ENCODE measurements at places on chromosomes 5 and 9. TPM values are rescaled to one million over a fixed set of nuclear protein-coding genes. Genes with fewer than 3 reads are reported as not detected.

Gene PFN3
- not detected for total RNA-seq

DNA sequence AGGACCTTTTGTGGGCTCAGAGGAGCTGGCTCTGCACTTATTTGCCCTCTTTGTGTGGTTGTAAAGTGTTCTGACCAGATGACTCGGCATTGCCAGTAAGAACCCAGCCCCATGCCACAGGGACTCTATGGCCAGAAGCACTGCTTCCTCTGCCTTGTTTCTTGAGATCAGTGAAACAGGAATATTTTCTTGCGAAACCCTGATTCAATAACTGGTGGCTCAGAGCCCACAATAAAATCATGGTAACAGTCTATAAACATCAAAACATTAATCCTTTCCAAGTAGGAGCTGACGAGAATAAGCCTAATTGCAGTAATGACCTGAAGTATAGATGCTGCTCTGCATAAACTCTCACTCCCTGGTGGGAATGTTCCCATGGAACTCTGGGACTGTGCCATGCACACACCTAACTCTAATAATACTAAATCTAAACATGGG, 344.3 kb downstream of the ZNF608 start:
- DNase-seq = no peak

DNA sequence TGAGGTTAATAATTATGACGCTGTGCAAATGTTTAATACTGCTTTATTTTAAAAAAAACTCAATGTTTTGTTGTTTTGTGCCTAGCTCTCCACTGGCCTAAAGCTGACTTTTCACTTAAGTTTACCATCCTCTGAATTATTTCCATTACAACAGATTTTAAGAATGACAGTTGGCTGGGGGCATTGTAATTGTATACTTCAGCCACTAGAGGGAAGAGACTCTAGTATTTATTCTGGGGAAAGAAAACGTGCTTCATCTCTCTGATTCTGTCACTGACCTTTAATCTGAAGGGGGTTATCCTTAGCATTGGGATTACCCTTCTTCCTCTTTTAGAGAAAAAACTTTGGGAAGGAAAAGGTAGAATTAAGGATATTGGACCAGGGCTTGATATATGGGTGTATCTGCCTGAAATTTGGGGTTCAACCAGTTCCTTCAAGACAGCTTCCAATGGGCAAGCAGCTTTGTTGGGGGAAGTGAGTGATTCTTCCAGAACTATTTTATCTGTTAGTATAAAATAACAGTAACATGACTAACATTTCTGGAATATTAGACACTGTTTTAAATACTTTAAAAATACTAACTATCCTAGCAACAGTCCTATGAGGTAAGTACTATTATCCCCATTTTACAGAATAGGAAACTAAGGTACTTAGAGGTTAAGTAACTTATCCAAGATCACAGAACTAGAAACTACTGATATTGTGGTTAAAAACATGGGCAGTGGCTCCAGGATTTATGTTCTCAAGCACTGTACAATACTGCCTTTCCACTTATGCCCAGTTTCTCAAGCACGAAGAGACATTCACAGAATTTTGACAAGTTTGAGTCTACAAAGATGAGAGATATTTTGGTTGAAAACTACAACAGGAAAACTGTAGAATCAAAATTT, 208.4 kb downstream of the CD180 start:
- DNase-seq = no peak

GRCh38 chr9:87503927-87504326, 6.3 kb downstream of the DAPK1 start:
- no peak for DNase-seq

- peak; percentile 89 for DNase-seq
Measured at GRCh38 chr9:124617477-124618141, 110.4 kb upstream of the NR5A1 start.

GRCh38 chr5:57441557-57441956, 41.1 kb downstream of the ACTBL2 start:
- no peak for DNase-seq

DNA sequence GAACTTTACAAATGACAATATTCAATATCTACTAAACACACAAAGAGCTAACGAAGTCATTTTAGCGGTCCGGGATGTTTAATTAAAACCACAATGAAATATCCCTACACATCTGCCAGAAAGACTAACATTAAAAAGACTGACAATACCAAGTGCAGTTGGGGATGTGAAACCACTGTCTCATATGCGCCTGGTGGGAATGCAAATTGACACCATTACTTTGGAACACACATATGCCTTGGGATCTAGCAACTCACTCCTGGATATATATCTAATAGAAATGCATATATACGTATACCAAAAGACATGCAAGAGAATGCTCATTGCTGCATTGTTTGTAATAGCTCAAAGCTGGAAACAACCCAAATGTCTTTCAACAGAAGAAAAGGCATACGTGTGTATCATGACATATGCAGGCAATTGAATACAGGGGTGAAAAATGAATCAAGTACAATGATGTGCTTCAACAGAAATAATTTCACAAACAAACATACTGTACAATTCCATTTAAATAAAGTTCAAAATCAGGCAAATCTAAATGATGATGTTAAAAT, 153.3 kb downstream of the CARTPT start:
- DNase-seq = no peak

DNA sequence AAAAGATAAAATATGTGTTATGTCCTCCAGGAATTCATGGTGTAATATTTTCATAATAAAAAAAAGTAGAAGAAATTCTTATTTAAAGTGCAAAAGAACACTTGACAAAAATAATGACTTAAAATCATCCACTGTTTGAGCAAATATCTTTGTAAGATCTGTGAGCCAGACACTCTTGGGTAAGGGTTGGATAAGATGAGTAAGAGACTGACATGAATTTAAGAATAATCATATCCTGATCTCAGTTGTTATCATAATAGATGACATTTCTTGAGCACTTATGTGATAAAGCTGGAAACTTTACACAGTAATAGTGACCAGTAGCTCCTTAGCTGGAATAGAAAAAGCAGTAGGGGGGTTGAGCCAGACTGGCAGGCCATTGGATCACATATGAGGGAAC, 40.0 kb upstream of the ADRB2 start:
- no peak for DNase-seq

- no peak for DNase-seq
Measured at GRCh38 chr5:43680286-43680685, 77.3 kb downstream of the NNT start.

Gene SPOCK1
- 52.4 TPM for total RNA-seq

DNA sequence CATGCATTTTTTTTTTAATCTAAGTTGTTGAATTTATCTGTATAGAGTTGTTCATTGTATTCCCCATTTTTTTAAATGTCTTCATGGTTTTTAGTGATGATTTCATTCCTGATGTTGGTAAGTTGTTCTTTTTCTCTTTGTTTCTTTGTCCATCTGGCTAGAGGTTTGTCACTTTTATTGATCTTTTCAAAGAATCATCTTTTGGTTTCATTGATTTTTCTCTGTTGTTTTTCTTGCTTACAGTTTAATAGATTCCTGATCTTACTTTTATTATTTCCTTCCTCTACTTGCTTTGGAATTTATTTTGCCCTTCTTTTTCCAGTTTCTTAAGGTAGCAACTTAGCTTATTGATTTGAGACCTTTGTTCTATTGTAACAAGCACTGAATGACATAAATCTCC, 114.2 kb downstream of the AOPEP start:
- DNase-seq = no peak

GRCh38 chr5:76546497-76547102, 76.6 kb downstream of the F2RL2 start:
- no peak for DNase-seq

DNA sequence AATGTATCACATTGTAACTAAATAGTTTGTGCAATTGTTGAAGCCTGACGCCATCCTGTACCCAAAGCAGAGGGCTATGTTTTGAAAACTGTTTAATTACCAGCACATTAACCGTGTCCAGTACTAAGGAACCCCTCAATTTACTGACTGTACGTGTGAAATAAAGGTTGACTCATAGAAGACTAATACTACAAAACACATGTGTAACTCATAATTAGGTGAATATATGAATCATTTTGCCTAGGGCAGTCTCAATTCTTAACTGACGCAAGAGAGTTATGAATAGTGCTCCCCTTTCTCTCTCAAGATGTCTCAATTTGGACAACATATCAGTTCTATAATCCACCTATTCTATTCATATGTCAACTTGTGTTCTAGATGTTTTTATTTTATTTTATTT, 558.4 kb downstream of the PRDM9 start:
- DNase-seq = no peak

Gene SEMA6A
- total RNA-seq = 35.4 TPM

GRCh38 chr5:141574122-141574510, 44.7 kb downstream of the DIAPH1 start:
- no peak for DNase-seq

Gene ADRB2
- 6.7 TPM for total RNA-seq

DNA sequence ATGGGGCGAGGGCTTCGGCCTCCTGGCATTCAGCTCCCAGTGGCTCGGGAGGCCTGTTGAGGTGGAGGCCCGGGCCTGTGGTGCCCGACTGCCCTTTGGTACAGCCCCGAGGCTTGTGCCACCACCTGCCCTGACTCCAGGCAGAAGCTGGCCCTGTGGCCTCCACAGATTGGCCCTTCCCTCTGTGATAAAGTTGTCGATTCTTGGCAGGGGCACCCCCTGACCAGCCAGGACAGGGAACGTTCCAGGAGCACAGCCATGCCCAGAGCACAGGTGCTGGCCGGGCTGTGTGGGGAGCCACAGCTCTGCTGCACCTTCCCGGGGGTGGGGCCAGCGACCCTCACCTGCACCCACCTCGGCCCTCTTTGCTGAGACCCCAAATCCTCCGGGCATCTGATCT, 32.7 kb downstream of the SLC6A18 start:
- no peak for DNase-seq

Gene ACTBL2
- not detected for total RNA-seq

Gene AK8
- 1.6 TPM for total RNA-seq

DNA sequence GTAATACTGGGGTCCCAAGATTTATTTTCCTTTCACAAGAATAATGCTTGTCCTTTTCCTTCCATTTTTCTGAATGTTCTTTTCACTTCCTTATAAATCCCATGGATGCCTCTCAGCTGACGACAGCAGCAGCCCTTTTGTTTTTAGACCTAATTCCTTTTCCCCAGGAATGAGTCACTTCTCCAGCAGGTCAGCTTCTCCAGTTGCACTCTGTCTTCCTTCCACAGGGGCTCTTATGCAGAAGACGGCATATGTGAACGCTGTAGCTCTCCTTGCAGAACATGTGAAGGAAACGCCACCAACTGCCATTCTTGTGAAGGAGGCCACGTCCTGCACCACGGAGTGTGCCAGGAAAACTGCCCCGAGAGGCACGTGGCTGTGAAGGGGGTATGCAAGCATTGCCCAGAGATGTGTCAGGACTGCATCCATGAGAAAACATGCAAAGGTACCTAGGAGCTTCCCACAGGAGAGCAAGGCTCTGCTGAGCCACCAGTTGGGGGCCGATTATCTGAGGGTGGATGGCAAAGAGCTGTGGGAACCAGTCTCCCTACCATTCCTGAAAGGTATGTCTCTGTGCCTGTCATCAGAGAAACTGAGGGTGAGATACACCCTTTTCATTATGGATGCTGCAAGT, 72.9 kb downstream of the RFK start:
- DNase-seq = no peak

Gene CCDC183
- total RNA-seq = 2.5 TPM

DNA sequence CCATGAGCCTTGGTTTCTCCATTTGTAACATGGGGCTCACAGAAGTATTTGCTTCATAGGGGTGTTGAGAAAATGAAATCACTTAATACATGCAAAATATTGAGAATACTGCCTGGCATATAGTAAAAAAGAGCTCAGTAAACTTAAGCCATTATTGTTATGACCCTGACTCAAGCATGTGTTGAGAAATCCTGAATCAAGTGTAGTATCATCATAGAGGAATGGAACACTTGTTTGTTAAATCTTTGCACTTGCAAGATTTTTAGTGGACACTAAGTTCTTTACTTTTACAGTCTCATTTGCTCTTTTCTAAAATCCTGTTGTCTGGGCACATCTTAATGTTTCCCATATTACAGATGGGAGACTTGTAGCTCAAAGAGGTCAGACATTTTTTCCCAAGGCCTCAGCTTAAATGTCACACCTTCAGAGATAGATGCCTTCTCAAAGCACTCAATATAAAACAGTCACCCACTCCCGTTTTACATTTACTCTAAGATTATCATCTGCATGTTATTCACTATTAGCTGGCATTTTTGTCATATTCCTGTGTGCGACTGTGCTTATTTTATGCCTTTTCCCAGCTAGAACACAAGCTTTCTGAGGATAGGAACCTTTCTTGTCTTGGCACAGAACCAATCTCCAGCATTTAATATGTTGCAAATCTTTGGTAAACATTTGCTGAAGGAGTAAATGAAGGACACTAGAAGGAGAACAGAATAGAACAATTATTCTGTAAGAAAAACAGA, 250.0 kb upstream of the TNC start:
- DNase-seq = no peak

Gene ZNF454
- total RNA-seq = 4.7 TPM

Gene FAM200C
- total RNA-seq = 10.8 TPM

- no peak for DNase-seq
Measured at GRCh38 chr9:75896193-75896592, 5.7 kb downstream of the PCSK5 start.

GRCh38 chr9:22469928-22470544, 23.4 kb downstream of the DMRTA1 start:
- DNase-seq = no peak

DNA sequence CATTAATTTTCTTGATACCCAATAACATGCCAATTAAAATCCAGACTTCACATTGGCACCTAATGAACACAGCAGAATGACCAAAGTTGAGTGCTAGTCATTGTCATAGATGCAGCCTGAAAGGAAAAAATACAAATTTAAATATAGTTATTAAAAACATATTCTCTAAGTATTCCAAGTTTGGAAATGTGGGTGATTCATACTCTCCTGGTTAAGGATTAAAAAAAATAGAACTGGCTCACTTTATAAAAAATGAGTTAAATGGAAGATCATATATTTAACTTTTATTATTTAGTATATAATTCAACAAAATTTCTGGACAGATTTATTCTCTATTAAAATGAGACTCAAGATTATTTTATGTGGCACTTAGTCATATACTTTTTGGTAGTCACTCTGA, 33.2 kb upstream of the RICTOR start:
- DNase-seq = no peak

Gene DOCK8
- total RNA-seq = 31.4 TPM

Gene TAF11L6
- total RNA-seq = not detected

Gene DMGDH
- total RNA-seq = 8.0 TPM

DNA sequence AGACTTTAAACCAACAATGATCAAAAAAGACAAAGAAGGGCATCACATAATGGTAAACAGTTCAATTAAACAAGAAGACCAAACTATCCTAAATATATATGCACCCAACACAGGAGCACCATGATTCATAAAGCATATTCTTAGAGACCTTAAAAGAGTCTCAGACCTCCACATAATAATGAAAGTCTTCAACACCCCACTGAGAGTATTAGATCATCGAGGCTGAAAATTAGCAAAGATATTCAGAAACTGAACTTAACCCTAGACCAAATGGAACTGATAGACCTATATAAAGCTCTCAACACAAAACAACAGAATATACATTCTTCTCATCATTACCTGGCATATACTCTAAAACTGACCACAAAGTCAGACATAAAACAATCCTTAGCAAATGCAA, 11.7 kb upstream of the SPINK14 start:
- DNase-seq = no peak

Measured in sciatic nerve (tissue), 2 donors.